ENCODE measurements at places on chromosomes 2 and 18.
A peak's percentile ranks its signal among the peaks of the same experiment; 100 is the strongest.

- no peak for DNase-seq
Measured at GRCh38 chr2:198913394-198914152, 544.2 kb downstream of the SATB2 start.

- no peak for DNase-seq
Measured at GRCh38 chr18:43393174-43393573, 115.9 kb upstream of the SYT4 start.

GRCh38 chr2:174846941-174847938 is 83.0 kb upstream of the CHRNA1 start:
- peak; percentile 55 for DNase-seq

DNA sequence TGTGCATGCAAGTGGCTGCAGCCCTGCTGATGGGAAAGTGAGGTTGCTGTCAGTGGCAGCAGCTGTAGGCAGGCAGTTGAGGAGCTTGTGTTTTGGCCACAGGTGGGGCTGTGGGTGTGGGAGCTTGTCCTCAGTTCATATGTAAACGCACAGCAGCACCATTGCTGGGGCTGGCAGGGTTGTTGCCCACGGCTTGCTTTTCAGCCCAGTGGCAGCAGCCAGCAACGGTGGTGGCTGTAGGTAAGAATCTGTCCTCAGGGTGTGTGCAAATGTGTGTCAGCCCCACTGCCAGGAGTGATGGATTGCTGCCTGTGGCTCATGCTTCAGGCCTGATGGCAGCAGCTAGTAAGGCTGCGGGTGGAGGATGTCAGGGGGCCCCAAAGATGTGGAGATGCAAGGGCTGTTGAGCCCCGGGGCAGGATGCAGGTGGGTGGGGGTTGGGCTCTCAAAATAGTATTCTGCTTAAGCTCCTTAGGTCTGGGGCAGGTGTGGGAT is 141.3 kb upstream of the THUMPD2 start:
- no peak for DNase-seq

DNA sequence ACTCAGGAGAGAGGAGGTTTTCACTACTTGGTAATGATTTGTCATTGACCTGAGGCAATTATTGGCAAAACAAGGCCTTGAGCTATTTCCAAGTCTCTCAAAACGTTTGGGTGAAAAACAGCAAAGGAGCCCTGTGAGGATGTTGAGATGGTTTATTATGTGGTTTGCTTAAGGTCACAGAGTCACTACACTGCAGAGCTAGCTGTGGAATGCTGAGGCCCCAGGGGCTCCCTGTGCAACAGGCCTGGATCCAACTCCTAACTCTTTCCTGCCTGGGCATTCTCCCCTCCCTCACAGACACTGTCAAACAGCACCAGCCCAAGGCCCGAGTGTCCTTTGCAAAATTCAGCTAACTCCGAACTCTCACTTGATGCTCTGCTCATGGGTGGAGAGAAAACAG is 754.6 kb upstream of the SOX11 start:
- no peak for DNase-seq

GRCh38 chr18:7256618-7257425 is 25.9 kb downstream of the LRRC30 start:
- no peak for DNase-seq

All from amniotic stem cell (primary cell).